ENCODE measurements at places on chromosomes 11 and 22.

DNA sequence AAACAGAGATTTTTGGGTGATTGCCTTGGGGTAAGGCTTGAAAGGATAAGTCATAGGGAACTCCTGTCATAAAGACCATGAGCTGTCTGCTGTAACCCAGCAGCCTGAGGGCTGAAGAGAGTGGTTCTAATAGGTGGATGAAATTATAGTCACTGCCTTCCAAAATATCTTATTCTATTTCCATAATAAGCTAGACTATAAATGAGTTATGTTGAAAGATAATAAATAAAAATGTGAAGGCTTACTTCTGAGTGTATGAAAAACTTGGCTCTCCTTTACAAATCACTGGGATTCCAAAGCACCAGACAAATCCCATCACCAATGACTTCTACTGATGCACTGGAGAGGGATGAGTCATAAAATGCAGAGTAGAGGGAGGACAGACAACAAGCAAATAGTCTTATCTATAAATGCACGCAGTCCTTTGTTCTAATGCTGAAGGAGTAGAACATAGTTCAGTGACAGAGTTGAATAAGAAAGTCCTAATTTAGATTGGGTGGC is 775.0 kb upstream of the LRRC4C start:
- DNase-seq = no peak

- no peak for DNase-seq
These were observed 37.8 kb downstream of the PGR start for GRCh38 chr11:101091781-101092180.

DNA sequence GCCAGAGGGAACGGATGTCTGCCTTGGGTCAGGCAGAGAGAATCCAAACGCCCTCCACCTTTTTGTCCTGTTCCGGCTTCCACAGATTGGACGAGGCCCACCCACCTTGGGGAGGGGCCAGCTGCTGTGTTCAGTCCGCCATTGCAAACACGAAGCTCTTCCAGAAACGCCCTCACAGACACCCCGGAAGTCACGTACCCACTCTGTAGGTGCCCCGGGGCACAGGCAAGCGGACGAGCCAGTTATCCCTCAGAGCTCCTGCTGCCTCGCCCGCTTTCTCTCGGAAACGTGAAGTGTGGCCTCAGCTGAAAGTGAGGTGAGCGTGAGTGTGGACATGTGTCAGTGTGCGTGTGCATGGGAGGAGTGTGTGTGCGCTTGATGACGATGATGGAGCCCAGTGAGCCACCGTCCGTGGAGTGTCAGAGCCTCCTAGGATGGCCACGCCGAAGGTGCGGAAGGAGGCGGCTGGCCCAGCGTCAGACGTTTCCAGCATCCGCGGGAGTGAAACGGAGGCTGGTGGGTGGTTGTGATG is 869.2 kb downstream of the TBC1D22A start:
- DNase-seq = no peak

DNA sequence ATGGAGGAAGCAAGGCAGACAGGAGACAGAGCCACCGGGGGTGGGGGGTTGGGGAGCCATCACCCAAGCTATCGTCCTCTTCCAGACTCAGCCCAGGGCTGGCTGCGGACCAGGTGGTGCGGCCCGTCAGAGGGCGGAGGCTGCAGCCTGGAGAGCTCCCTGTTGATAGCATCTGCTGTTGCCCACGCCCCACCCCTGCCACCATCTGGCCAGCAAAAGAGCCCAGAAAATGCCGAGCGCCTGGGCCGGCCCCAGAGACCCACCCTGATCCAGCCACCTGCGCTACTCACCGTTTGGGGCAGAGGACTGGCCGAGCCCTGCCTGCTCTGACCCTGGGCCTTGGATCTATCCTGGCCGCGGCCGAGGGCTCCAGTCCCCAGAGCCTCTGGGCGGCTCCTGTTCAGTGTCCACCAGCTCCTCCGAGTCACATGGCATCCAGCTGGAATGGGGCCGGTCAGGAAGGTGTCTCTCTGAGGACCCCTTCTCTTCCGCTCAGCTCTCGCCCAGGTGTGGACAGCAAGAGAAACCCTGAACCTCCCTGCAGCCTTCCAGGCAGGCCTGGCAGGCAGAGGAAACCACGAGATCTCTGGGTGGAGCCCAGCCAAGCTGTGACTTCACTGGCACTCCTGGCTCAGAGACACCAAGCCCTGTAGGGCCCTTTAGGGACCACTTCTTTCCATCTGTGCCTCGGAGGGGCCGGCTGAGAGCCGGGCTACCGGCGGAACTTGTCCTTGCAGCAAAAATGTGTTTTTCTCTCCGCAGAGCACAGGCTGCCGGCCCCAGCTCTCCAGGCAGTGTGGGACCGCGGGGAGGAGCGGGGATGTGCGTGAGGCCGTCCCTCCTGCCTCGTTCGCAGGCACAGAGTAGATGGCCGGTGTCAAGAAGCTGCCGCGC is at the start of gene MRGPRE:
TSS of gene MRGPRE (minus strand) at position 567 of the 894 bp plus-strand sequence. CDS start 3,618 bp downstream, outside the sequence.
- DNase-seq = no peak

DNA sequence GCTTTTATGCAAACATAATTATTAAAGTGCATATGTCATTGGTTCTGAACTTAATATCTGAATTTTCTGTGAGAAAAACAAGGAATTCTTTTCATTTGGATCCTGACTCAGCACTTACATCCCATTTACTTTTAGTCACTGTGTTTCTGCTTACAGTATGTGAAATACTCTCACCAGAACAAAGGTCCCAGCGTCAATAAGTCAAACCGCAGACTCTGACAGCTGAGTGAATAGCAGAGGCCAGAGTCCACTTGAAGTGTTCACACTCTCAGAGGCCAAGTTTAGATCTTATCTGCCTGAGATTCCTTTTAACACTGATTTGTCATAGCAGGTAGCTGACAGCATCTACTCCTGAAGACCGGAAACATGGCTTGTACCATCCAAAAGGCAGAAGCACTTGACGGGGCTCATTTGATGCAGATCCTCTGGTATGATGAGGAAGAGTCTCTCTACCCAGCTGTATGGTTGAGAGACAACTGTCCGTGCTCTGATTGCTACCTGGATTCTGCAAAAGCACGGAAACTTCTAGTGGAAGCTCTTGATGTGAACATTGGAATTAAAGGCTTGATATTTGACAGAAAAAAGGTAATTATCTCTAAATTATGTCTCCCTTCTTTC is 14.6 kb downstream of the BBOX1 start:
- no peak for DNase-seq

GRCh38 chr11:65504674-65505465 is 6.0 kb downstream of the MALAT1 start:
- no peak for DNase-seq

All from GDM1 (cell line).